ENCODE measurements at places on chromosomes 13 and 19.

DNA sequence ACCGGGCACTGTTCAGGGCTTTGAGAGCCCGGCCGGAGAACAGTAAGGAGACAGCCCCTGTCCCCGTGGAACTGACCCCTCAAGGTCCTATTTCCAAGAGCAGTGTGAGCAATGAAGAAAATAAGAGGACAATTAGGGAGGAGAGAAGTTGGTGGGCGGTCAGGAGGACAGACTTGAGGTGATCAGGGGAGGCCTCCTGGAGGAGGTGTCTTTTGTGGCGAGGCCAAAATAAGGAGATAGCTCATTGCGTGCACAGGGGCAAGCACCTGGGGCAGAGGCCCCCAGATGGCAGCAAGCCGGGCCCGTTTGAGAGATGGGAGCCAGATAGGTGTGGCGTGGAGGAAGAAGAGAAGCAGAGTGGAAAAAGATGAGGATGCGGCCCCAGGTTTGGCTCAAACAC lies 2.8 kb upstream of the LRRC4B start:
- no peak for DNase-seq

DNA sequence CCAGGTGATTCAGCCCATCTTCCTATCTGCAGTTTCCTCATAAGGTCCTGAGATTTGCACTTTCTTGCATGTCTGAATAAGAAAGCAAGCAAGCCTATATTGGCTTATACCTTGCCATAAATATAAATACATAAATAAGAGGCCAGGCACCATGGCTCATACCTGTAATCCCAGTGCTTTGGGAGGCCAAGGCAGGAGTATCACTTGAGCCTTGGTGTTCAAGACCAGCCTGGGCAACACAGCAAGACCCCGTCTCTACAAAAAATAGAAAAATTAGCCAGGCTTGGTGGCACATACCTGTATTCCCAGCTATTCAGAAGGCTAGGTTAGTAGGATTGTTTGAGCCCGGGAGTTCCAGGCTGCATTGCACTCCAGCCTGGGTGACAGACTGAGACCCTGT lies 5.5 kb upstream of the GPATCH1 start:
- DNase-seq: no peak

DNA sequence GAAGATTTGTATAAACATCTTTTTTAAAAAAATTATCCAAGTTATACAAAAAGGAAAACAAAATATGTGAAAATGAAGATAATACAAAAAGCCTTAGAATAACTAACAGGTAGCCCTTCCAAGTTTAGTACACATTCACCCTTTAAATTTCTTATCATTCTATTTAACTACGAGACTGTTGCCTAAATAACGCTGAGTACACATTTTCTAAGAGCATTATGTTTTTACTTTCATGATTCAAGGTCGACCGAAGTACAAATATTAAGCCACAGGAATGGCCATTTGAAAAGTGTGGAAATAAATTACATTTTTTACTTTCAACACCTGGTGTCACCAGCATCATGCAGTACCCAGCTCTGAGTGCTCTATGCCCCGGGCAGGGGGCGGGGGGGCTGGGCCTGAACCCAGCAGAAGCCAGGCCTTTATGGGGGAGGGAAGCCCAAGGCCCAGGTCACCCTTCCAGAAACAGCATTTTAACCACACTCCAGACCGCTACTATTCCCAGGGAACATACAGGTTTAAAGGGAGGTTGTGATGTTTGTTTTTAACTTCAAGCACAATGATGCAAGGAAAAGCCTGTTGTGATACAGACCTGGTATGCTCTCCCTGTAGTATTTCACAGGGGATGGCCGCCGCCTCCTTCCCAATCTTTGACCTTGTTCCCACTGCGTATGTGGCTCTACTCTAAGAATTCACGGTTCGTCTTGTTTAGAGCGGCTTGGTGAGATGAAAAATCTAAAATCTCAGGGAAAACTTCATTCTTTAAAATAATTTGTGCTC lies 24.0 kb downstream of the GGACT start:
- no peak for DNase-seq

- DNase-seq: no peak
Observed at GRCh38 chr13:72839831-72840426, 58.0 kb downstream of the PIBF1 start.

- no peak for DNase-seq
Observed at GRCh38 chr13:95641291-95642027, 3.0 kb downstream of the DZIP1 start.

- peak; percentile 50 for DNase-seq
Observed at GRCh38 chr19:3146677-3147100, 10.9 kb downstream of the GNA15 start.

GRCh38 chr19:19663256-19664120 lies at the start of gene ATP13A1:
TSS of gene ATP13A1 (minus strand) at chr19:19663676. CDS start at chr19:19663666, 10 bp downstream.
- peak; percentile 76 for DNase-seq

GRCh38 chr13:76762721-76763120 lies 123.5 kb downstream of the KCTD12 start:
- no peak for DNase-seq

DNA sequence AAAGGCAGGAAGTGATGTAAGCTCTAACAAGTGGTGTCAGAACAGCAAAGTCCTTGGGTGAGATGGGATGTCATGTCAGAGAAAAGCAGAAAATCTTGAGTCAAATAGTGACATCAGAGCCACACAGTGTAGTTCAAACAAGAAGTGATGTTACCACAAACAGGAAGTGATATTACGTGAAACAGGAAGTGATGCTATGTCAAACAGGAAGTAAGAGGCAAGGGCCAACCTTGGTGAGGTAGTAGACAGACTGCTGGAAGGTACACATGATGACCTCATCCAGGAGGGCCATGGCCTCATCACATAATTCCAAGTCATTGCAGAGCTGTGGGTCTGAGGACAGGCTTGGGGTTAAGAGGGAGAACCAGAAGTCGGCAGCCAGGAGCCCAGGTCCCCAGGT lies 7.0 kb upstream of the MAMSTR start:
- DNase-seq: no peak

GRCh38 chr19:45451131-45451849 lies 16.5 kb upstream of the FOSB start:
- peak; percentile 11 for DNase-seq

DNA sequence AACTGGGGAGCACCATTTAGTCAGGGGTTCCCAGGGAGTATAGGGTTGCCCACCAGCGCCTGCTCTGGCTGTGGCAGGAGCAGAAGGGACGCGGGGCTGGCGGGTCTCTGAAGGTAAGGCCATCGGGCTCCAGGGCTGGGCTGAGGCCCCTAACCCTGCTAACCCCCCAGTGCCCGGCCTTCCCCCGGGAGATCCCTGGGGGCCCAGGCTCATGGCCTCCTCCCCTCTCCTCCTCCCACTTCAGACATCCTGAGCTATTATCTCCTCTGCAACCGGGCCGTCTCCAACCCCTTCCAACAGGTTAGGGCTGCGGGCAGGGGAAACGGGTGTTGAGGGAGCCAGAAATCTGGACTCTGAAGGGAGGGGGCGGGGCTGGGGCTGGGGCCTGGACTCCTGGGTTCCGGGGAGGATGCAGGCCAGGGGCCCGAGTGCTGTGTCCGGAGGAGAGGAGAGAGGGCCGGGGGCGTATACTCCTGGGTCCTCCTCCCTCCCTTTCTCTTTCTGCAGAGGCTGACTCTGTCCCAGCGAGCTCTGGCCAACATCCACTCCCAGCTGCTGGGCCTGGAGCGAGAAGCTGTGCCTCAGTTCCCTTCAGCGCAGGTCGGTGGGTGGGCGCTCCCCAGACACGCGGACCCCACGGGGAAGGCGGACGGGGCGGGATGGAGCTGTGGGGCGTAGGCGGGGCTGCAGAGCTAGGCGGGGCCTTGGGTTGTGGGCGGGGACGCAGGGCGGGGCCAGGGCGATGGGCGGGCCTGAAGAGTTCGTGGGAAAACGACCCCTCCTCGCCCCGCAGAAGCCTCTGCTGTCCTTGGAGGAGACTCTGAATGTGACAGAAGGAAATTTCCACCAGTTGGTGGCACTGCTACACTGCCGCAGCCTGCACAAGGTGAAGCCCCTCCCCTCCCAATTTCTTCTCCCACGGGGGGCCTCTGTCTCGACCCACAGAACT lies 15.3 kb downstream of the TTYH1 start:
- no peak for DNase-seq

DNA sequence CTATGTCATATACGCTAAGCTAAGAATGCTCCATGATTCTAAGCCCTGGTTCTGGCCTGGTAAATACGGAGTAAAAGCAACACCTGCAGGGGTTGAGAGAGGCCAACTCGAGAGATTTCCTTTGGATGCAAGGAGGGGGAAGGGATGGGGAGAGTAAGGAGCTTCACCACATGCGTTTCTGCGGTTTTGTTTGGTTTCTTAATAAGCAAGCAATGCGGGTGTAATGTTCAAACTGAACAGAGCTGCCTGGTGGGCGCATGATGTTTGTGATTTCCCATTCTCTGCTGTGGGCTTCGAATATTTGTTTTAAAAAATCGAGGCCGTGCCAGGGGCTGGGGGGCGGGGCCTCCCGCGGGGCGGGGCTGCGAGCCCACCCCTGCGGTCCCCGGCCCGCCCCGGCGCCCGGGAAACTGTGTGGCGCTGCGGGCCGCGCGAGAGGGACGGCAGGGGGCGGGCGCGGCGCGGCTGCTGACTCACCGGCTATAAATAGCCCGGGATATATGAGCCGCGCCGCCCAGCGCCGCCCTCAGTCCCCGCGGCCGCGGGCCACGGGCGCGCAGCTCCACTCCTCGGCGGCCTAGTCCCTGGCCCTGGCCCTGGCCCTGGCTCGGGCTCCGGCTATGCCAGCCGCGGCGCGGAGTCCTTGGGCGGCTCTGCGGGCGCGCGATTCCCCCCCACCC lies 5.1 kb downstream of the BBC3 start:
- peak; percentile 67 for DNase-seq

GRCh38 chr13:85729296-85729695 lies 69.9 kb downstream of the SLITRK6 start:
- no peak for DNase-seq

GRCh38 chr13:100818711-100819110 lies 144.1 kb upstream of the TMTC4 start:
- DNase-seq: no peak

GRCh38 chr19:18520848-18521691 lies 800 bp downstream of the ELL start:
- no peak for DNase-seq

GRCh38 chr19:5932146-5932545 lies 18.1 kb downstream of the CAPS start:
- no peak for DNase-seq

- DNase-seq: no peak
Observed at GRCh38 chr19:18655173-18655844, 18.5 kb downstream of the KLHL26 start.

DNA sequence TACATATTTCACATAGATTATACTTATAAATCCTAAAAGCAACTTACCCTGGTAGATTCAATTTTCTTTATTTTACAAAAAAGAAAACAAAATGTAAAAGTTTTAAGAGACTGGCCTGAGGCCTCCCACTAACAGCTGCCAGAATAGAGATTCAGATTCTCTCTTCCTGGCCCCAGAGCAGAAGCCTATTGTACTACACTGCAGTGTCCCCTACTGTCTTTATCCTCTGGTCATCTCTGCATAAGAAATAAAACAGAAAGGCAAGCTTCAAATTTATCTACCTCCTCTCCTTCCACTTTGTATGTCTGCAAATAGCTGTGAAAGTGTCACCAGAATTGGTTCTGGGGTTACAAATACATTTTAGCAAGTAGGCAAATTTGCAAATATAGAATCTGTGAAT lies 1004.1 kb upstream of the PCDH9 start:
- DNase-seq: no peak

DNA sequence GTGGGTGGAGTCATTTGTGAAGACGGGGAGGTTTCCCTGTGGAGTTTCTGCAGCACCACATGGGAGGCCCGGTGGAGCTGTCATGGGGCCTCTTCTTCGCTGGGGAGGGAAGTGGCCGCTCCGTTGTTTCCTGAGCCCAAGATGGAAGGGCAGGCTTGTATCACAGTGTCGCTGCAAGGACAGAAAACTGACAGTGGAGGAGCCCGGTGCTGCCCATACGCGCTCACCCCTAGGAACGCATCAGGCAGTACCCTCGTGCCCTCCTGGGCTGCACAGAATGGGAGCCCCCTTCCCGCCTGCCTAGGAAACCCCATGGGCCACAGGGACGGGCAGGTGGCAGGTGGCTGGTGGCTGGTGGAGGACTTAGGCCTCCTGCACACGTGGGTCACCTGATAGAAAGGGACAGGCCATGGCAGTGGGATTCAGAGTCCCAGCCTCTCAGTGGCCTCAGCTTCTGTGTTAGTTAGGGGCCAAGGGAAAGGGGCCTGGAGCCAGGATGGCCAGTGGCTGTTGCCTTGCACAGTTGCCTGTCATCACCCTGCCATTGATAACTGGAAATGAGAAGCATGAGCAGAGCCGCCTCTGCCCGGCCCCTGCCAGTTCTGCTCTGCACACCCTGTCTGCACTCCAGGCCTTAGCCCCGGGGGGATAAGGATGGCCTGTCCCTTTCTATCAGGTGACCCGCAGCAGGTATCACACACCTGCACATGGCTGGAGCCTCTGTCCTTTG lies 7.6 kb downstream of the COL4A2 start:
- no peak for DNase-seq

GRCh38 chr13:114140906-114141250 lies 8.5 kb upstream of the RASA3 start:
- no peak for DNase-seq

GRCh38 chr19:30317403-30317802 lies 54.8 kb upstream of the ZNF536 start:
- DNase-seq: no peak

DNA sequence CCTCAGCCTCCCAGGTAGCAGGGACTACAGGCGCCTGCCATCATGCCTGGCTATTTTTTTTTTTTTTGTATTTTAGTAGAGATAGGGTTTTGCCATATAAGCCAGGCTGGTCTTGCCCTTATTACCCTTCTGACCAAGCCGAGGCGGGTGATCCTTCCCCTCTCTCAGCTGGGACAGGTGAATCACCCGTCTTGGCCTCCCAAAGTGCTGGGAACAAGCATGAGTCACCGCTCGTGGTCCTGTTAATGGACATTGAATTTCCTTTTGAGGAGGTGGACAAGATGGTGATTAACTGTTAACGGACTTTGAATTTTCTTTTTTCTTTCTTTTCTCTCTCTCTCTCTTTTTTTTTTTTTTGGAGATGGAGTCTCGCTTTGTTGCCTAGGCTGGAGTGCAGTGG lies 10.6 kb downstream of the CD70 start:
- DNase-seq: no peak

DNA sequence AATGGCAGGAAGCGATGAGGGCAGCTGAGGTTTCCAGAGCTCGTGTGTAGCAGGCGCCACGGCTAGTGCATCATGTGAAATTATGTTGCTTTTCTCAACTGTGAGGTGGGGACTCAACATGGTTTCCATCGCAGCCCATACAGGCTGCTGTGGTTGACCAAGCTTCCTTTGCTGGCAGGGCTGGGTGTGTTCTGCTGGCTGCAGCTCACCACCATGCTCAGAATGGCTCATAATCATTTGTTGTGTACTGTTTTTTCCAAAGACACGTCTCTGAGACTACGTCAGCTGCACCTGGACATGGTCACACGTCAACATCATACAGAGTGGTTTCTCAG lies 16.1 kb upstream of the RASA3 start:
- DNase-seq: peak; percentile 80
